ENCODE measurements at places on chromosomes 16 and 17.

DNA sequence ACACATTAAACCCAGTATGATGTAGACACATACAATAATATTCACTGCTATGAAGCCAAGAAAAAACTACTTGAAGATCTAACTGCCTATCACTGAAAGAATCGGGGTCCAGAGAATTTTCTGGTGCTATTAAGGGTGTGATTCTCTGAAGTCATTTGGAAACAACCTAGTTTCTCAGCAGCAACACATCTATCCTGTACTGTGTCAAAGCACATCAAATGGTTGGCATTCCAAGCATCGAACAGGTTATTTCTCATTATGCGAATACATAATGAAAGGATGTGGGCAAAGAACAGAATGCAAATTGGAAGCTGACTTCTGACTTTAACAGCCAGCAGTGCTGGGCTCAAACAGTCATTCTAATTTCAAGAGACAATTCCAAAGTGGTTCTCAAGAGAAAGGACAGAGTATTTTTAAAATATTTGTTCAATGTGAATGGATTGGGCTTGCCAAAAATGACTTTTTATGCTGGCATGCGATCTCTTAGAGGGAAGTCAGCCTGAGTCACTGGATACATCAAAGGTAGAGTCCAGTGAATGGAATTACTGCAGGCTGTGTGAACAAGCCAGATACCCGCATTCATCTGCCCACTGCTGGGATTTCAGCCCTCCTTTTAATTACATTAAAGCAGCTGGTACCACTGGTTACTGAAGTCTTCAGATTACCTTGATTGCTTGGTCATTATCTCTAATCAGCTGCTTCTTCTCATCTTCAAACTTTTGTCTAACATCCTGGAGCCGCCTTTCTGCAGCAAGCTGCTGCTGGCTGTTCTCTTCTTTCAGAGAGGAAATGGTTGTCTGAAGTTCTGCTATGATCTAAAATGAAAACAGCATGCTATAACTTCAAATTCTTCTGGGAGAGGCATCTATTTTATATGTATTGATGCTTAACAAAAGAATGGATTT lies 181.2 kb upstream of the AXIN2 start:
- no peak for DNase-seq

- no peak for DNase-seq
These were observed 27.8 kb downstream of the ADAM11 start for GRCh38 chr17:44786551-44787081.

GRCh38 chr16:22132801-22133200 lies 29.5 kb upstream of the SDR42E2 start:
- no peak for DNase-seq

- DNase-seq: no peak
These were observed 19.2 kb downstream of the TMEM114 start for GRCh38 chr16:8571061-8571596.

DNA sequence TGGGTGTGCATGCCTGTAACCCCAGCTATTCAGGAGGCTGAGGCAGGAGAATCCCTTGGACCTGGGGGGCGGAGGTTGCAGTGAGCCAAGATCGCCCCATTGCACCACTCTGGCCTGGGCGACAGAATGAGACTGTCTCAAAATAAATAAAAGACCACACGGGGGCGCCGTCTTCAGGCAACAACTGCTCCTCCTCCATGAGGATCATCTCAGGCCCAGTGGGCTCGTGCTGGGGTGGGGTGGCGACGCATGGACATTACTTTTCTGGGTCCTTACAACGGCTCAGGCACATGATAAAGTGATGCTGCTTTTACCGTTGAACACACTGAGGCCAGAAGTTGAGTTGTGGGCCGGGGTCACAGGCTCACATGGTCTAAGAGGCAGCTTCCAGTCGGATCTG lies 56.2 kb downstream of the PRMT7 start:
- DNase-seq: no peak

DNA sequence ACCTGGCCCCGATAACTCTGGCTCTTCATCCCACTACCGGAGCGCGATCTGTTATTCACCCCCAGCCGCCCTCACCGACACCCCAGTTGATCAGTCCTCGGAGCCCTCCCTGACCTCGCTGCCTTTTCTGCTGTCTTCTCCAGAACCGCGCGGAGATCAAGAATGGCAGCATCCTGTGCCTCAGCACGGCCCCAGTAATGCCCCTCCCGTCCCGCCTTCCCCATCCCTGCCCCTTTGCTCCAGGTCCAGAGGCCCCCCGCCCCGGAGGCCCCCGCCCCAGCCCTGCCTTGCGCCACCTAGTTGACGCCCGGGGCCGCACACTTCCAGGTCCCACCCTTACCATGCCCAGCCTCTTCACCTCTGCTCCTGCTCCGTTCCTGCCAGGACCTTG lies 872 bp downstream of the ELMO3 start:
- no peak for DNase-seq

DNA sequence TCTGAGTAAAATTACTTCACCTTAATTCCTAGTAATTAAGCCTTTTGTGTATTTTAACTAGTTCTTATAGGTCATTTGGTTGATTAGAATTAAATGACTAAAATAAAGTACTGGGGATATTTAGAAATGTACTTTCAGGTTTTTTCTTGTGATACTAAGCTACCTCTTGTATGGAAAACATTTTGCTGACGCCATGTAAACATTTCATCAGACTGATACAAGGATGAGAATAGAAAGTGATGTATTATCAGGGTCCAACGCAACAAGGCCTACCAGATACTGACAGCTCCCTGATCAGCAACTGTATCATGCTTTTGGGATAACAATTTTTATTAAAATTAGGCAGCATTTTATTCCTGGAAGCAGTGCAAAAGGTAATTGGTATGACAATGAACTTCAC lies 1.7 kb downstream of the SMARCE1 start:
- DNase-seq: no peak

DNA sequence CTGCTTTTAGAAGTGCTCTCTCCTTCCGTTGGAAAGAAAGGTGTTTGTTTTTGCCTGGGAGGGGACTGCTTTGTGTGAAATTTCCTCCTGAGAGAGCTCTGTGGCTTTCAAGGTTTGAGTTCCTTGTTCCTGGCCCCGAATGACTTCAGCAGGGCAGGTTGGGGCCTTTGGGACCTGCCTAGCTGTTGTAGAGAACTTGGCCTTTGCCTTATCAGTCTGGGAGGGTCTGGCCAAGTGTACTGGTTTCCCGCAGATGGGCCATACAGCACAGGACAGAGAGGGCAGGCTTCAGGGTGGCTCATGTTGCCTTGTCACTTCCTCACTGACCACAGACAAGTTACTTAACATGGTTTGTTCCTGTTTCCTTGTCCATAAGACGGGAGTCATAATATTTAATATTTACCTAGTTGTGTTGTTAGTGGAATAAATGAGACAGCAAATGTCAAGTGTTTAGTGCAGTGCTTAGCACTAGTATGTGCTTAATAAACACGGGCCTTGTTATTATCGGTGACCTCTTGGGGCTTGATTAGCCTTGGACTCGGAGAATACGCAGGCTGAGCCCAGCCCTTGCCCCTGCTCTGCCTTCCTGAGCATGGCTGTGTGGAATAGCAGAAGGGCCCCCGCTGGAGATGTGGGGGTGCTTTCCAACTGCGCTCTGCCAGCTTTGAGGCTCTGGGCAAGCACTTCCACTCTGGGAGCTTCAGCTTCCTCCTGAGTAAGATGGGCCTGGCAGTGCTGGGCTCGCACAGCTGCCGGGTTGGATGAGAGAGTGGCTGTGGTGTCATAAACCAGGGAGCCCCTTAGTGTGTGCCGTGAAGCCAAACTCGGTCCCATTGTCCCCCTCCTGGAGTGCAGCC lies 6.6 kb downstream of the PRSS8 start:
- no peak for DNase-seq

DNA sequence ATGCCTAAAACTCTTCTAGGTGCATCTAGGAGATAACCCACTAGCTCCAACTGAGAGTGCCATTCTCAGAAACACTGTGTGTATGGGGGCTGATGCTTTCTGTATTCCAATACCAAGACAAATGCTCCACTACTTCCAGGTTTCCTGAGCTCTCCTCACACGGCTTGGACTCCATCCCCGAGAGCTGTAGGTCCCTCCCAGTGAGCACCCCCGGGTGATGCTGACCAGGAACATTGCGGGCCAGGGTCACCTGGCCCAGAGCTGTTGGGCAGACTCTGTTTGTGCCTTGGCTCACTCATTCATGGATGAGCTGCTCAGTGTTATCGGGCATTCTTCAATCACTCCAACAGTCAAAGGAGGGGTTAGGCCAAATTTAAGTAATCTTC lies 7.0 kb downstream of the CUEDC1 start:
- DNase-seq: no peak

DNA sequence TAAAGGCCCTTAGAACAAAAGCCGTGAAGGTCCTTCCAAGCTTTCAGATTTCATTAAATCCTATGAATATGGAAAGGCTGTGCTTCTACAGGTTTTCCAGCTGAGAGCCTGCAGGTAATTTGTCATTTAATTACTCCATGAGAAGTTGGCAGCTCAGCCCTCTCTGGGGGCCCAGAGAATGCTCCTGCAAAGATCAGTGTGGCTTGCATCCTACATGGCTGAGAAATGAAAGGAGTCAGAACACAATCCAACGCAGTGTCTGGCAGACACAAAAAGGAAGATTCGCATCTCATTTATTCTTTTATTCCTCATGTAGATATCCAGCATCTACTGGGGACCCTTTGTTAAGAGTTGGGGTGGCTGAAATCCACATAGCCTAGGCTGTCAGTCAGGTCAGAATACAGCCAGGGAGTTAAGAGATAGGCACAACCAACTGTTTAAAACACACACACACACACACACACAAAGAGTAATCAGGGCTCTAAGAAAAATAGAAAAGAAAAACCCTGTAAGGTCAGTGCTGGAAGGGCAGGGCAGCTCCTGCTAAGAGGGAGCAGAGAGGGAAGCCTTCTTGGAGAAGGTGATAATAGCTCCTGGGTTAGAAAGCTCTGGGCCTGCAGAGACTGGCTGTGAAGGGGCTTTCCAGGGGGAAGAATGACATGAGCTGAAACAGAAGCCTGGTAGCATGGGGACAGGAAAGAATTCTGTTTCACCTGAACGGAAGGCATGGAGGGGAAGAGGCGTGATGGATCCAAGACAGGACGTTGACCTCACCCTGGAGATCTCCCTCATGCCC lies 46.9 kb upstream of the WSCD1 start:
- no peak for DNase-seq

GRCh38 chr17:17309356-17309755 lies 6.2 kb downstream of the NT5M start:
- no peak for DNase-seq

GRCh38 chr17:55450232-55450825 lies 28.7 kb upstream of the MMD start:
- DNase-seq: no peak

GRCh38 chr16:8764525-8765250 lies 32.8 kb downstream of the TMEM186 start:
- no peak for DNase-seq

- DNase-seq: no peak
These were observed 372.1 kb downstream of the XYLT1 start for GRCh38 chr16:17098685-17099084.

DNA sequence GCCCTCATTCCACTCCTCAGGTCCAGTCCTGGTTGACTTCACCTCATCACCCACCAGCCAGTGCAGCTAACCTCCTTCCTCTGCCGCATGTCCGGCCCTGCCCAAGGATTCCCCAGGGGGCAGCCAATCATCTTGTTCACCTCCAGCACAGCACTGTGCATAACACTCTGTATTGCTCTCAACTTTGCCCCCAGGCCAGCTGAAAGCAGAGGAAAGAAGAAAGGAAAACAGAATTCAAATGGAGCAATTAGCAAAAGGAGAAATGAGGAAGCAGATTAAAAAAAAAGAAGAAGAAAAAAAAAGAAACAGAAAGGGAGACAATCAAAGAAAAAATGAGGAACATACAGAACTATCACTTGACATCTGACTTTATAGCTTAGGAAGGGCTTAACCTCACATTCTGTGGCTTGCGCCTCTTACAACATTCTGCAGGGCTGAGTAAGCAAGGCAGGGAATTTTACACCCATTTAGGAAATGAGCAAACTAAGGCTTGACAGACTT lies 26.1 kb downstream of the GAS7 start:
- no peak for DNase-seq

DNA sequence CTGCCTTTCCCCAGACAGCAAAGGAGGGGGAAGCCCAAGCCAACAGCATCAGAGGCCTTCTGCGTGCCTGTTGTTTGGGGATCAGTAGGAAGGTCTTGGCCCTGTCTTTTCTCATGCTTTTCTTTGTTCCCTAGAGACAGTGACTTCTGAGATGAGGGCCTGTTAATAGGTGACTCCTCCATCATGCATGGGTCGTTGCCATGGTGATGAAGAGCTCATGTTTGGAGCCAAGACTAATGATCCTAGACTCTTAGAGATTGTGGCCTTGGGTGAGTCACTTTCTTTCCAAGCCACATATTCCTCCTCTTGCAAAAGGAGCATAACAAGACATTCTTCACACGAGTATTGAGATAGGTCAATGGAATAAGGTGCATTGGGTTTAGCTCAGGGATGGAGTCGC lies 201.1 kb upstream of the ASIC2 start:
- no peak for DNase-seq

- DNase-seq: no peak
These were observed 32.7 kb downstream of the ARHGAP23 start for GRCh38 chr17:38460716-38461630.

- no peak for DNase-seq
These were observed 854 bp upstream of the SSTR5 start for GRCh38 chr16:1071561-1072225.

DNA sequence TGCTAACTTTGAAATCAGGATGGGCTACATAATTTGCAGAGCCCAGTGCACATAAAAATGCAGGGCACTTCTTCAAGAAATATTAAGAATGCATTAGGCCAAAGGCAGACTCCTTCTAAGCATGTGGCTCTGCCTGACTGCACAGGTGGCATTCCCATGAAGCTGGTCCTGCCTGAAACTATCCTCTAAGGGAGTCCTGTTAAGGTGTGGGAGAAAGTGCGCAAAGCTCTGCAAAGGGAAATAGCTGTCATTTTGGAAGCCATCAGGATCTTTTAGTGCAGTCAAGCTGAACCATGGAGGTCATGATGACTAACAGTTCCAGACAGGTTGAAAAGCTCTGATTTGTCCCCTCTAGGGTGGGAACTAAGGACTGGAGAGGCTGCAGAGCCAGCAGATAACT lies 41.9 kb upstream of the CRHR1 start:
- DNase-seq: no peak

- no peak for DNase-seq
These were observed 11.4 kb upstream of the FADS6 start for GRCh38 chr17:74904687-74905409.

GRCh38 chr17:5715478-5715877 lies 131.2 kb upstream of the NLRP1 start:
- DNase-seq: peak; percentile 58

DNA sequence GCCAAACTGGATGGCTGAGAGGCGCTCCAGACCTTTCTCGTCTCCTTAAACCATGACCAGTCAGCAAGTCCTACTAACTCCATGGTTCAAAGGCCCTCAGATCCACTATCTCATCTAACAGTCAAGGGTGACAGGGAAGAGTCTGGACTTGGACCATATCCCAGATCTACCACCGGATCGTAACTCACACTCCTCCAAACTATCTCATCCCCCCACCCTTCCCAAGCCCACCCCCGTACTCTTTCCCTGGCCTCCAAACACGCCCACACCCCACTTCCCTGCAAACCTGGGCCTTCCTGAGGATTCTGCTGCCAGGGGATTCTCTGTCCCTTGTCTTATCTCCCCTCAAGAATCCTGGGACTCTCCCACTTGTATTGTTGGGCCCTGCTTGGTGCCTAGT lies 5.1 kb downstream of the CDIP1 start:
- no peak for DNase-seq

GRCh38 chr17:66021757-66022156 lies 170.2 kb downstream of the CEP112 start:
- DNase-seq: no peak

GRCh38 chr17:68509141-68510057 lies 2.8 kb upstream of the PRKAR1A start:
- no peak for DNase-seq

- DNase-seq: no peak
These were observed 154.1 kb downstream of the SHISA9 start for GRCh38 chr16:13055480-13055879.
